ENCODE measurements at places on chromosomes 3 and 15.
A peak's percentile ranks its signal among the peaks of the same experiment; 100 is the strongest.

DNA sequence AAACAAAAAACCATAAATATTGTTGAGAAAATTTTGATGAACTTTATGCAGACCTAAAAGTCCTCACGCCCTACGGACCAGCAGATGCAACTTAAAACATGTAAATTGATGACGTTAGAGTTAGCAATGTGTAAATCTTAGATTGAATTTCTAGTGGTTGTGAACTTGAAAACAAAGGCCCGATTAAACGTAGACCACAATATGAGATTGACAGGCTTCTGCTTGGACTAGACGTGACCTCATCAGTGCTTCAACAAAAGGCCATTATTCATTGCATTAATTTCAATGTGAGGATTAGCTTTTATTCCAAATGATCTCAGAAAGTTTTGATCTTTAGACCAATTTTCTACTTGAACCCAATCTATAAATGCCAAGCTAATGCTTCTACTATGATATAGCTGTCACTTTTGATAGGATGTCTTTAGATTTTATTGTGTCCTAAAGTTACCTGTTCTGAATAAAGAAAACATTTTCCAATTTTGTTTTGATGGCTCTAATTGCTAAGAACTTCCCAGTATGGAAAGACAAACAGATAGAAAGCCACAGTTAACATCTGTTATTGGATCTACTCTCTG, 55.4 kb upstream of the SPPL2A start:
- no peak for DNase-seq

DNA sequence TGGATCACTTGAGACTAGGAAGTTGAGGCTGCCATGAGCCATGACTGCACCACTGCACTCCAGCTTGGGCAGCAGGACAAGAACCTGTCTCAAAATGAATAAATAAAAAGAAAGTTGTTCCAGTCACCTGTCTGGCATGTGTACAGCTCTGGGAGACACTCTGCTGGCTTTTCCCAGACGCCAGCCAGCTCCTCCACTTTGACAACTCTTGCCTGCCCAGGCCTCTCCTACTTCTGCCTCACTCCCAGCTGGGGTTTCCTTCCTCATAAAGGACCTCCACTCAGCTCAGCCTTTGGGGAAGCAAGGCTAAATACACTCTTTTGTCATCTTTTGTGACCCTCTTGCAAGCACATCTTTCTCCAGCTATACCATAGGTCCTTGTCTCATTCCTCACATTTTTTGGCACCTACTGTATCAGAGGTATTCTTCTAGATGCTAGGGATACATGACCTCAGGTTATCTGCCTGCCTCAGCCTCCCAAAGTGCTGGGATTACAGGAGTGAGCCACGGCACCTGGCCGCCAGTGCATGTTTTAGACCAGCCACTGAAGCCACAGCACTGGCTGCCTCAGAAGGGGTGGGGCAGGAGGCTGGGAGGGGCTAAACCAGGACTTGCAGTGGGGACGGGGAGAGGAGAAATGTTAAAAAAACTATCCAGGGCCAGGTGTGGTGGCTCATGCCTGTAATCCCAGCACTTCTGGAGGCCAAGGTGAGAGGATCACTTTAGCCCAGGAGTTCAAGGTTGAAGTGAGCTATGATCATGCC, 10.0 kb upstream of the ELP6 start:
- DNase-seq: no peak

DNA sequence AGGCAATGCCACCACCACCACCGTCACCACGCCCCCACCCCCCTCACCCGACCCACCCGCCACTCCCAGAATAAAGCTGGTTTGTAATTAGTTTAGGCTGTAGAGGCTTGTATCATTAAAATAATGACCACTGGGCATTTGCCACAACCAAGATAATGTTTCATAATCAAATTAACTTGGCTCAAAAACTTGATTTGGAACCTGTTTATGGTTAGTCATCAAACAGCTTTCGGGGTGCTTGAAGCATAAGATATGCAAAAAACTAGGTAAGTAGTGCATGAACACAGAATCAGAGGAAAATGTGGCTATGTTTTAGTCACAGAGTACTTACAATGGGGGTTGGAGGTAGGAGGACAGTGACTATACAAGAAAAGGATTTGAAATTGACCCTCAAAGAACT, 115.1 kb downstream of the FHIT start:
- DNase-seq: no peak

GRCh38 chr3:53073553-53074365, 27.9 kb upstream of the SFMBT1 start:
- no peak for DNase-seq

DNA sequence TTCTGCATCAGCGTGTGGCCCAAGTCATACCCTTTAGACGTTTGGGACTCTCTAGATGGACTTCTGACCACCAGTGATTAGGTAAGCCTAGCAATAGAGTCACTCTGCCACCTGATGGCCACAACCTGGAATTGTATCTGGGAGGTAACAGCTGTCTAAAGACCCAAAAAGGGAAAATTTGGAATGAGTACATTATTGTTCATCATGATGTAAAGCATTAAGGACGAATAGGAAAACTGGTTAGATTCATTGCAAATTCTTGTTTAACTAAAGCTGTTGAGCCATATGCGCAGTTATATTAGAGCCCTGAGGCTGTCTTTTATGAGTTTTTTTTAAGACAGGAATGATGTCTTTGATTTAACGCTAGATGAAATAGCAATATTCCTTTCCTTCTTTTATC, 63.6 kb downstream of the FAM81A start:
- DNase-seq: peak; percentile 40

GRCh38 chr3:171055336-171056178, 29.0 kb upstream of the SLC2A2 start:
- DNase-seq: no peak

- no peak for DNase-seq
Observed at GRCh38 chr3:163916596-163917560, 1161.4 kb downstream of the SI start.

GRCh38 chr3:18510947-18511346, 85.8 kb upstream of the SATB1 start:
- DNase-seq: no peak

DNA sequence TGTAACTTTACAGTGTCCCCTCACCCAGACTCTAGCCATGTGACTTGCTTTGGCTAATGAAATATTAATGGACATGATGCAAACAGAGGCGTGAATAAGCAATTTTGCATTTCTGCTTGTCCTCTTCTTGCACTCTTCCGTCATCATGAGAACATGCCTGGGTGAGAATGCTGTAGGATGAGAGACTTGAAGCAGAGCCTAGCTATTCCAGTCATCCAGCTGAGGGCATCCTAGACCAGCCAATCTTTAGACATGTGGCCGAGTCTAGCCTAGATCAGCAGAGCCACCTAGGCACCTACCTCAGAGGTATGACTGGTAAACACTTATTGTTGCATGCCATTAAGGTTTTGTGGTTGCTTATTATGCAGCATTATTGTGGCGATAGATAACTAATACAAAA, 450.5 kb upstream of the AZI2 start:
- DNase-seq: peak; percentile 8

- no peak for DNase-seq
Observed at GRCh38 chr3:129325383-129325782, 46.7 kb downstream of the HMCES start.

DNA sequence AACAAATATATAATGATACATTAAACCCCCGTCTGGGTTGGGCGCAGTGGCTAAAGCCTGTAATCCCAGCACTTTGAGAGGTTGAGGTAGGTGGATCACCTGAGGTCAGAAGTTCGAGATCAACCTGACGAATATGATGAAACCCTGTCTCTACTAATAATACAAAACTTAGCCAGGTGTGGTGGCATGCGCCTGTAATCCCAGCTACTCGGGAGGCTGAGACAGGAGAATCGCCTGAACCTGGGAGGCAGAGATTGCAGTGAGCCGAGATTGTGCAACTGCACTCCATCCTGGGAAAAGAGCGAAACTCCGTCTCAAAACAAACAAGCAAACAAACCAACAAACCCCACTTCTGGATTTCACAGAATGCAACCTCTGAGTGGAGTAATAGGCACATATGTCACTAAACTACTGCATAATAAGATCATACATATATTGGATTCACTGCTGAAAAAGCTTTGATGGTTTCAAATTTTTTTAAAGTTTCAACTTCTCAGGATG, 718.2 kb downstream of the SI start:
- DNase-seq: no peak

DNA sequence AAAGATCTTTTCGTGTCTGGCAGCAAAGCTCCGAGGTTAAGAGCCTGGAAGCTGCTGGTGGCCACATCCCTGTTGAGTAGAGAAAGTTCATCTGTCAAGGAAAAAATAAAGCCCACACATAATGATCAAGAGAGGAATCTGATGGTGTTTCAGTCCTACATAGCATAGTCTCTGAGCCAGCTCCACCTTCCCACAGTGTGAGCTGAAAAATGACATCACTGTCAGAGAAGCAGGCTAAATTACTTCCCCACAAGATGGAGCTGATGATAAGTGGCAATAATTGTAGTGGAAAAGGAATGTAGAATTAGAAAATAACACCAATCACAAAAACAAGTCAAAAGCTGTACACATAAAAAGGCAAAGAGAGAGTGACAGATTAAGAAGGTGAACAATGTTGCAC, 84.5 kb downstream of the AQP9 start:
- DNase-seq: no peak

GRCh38 chr3:117131259-117131658, 421.7 kb downstream of the TUSC7 start:
- DNase-seq: no peak

DNA sequence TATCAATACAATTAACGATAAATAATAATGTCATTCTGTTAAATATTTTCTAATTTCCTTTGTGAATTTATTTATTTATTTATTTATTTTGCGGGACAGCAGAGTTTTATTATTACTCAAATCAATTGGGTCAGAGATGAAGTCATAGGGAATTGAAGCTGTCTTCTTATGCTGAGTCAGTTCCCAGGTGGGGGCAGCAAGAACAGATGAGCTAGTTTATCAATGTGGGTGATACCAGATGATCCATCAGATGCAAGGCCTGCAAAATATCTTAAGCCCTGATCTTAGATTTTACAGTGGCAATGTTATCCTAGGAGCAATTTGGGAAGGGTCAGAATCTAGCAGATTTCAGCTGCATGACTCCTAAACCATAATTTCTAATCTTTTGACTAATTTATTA, 1050.3 kb downstream of the OTOL1 start:
- no peak for DNase-seq

DNA sequence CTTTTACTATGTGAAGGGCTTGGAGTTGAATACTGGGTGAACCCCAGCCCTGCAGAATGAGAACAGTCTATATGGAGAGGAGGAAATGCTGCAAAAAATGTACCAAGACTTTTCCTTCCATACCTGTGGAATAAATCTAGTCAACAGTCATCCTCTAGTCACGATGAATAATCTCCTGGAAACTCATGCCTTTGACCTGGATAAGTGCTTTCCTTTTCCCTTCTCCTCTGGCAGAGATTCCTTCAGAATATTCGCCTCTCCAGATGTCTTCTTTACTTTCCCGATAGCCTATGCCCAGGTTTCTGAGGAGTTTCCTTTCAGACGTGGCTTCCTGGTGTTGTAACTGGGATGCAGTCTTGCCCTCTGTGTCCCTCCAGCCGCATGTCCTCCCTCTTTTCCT, 28.1 kb downstream of the CCNL1 start:
- no peak for DNase-seq

DNA sequence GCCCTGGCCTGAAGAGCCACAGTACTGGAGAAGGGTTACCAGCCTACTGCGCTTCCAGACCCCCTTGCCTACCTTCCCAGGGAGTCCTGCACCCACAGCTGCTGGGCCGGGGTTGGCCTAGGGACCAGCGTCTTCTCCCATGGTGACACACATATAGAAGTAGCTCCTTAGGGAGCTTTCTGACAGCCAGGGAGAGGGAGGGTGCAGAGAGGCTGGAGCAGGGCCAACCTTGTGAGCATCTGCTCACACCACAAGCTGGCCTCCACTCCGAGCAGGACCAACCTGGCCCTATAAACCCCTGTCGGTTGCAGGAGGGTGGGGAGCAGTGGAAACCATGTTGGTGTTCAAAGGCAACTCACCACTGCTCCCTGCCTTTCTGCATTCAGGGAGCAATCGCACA, 35.2 kb downstream of the SRPRB start:
- no peak for DNase-seq

DNA sequence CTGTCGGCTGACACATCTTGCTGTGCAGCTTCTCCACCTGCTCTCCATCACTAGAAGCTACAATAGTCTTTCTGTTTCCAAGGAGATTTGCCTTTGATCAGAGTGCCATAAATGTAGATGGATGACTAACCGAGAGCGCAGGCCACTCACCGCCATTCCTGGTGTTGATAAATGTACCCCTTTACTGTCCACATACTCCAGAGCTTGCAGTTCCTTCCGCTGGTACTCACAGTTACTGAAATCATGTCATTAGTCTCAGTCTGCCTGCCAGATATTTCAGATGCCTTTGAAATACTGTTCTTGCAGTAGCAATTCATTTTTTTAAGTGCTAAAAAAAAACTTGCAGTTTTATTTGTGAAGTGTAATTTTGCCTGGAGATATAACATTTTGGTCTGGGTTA, 72.3 kb downstream of the BLM start:
- no peak for DNase-seq

DNA sequence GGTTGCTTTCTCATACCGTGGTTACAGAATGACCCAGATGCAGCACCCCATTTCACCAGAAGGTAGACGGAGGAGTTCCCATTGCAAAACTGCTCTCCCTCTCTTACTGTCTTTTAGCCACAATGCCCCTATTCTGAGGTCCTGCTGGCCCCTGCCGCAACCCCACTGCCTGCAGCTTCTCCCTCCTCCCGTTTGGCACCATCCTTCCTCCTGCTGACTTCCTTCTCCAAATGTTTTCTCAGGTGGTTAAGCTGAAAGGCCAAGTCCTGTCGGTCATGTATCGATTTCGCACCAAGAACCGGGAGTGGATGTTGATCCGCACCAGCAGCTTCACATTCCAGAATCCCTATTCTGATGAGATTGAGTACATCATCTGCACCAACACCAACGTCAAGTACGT, 132.3 kb upstream of the ABHD17C start:
- no peak for DNase-seq

DNA sequence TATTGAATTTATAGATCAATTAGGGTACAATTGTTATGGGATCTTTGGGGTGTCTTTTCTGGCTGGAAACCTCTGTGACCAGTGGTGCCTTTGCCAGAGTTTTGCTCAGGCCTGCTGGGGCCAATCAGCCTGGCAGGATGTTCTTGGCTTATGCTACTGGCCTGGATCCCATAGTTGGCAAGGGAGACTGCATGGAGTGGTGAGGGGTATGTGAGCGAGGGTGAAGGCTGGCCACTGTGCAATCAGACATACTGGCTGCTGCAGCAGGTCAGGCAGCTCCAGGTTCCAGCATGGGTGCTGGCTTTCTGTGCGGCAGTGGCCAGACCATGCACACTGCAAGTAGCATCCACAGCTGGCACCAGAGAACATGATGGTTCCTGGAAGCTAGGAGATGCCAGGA, 1053.2 kb upstream of the GBE1 start:
- no peak for DNase-seq
